Hepatic stellate cell (primary cell): ENCODE measurements at places on chromosomes 2 and 18.

GRCh38 chr2:193103064-193103463, 908.3 kb upstream of the TMEFF2 start:
- no peak for DNase-seq

GRCh38 chr2:8380566-8380965, 301.3 kb upstream of the ID2 start:
- no peak for DNase-seq

DNA sequence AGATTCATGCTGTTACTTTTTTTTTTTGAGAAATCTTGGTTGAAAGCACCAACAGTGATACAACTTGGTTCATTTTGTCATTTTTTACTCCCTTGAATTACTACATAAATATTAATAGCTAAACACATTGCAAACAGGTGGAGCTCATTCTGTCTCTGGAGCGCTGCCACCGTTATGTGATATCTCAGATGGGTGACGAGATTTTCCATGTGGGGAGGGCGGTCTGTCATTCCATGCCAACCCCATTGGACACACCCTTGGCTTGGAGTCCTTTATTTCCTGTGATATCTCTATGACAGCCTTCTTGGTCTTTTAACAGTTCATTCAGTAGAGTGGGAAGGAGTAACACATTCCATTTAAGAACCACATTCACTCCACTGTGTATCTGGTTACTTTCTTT, 794.8 kb downstream of the SATB2 start:
- DNase-seq: no peak

DNA sequence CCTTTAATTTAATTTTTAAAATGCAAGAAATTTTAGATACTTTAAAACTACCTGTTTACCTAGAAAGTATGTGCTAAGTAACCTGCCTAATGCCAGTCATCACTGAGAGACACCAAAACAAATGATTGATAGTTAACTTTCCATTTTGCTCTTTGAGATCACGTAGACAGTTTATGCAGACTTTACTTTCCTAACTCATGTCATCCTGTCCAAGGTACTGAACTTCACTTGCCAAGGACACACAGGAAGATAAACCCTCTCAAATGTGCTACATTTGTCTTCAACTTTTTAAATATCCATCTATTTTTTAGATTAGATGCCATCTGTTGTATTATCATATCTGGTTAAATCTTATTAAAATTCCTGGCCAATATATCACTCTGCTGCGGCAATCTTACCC, 20.1 kb upstream of the SCN1A start:
- DNase-seq: no peak
